Thoracic aorta (tissue), 2 donors: ENCODE measurements at places on chromosomes 6 and 20. TPM values are rescaled to one million over a fixed set of nuclear protein-coding genes. Genes with fewer than 3 reads are reported as not detected.

DNA sequence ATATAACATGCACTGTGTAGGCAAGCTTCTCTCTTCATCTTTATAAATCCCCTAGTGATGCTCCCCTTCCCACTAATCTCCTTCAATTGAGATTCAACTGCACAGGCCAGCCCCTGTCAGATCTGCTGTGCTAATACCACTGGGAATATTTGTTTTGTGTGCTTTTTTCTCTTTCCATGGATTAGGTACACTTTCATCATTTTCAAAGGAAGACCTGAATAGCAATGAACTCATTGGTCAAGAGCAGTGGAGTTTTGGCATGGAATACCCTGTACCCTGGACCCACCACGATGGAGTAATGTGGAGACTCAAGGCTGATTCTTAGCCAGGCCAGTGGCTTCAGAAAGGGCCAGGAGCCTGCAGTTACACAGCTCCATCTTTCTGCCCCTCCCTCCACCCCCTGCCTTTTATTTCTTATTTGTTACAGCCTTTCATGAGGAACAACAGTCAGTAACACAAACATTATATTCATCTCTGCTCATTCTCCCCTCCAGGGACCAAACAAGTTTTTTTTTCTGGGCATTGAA is 75.4 kb upstream of the KCNG1 start:
- no peak for DNase-seq

DNA sequence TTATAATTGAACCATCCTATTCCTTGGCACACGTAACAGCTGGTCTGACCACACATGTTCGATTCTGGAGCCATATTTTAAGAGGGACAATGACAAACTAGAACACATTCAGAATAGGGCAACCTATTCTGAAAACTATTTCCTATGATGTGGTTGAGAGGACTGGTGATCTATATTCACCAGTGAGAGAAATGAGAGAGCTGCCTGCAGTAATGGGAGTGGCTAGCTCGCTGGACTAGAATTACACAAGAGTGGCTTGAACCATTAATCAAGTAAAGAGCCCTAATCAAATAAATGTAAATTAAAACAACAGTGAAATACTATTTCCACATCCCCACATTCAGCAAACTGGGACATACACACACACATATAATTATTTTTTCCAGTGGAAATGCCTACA is 55.3 kb upstream of the LY86 start:
- DNase-seq: no peak

DNA sequence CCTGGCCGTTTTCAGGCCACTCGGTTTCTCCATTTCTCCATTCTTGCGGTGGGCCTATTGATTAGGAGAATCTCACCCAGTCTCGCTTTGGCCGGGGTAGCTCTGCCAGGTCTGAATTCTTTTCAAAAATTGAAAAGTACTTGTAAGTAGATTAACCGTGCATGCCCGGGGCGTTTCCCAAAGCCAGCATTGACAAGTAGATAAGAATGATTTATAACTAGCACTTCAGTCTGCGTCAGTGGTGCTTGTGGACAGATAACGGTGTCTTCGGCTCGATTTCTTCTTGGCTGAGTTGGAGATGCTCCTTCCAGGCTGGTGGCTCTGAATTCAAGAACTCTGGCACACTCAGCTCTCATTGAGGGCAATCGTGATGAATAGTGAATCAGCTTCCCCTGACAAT is 29.0 kb downstream of the SLC24A3 start:
- no peak for DNase-seq

DNA sequence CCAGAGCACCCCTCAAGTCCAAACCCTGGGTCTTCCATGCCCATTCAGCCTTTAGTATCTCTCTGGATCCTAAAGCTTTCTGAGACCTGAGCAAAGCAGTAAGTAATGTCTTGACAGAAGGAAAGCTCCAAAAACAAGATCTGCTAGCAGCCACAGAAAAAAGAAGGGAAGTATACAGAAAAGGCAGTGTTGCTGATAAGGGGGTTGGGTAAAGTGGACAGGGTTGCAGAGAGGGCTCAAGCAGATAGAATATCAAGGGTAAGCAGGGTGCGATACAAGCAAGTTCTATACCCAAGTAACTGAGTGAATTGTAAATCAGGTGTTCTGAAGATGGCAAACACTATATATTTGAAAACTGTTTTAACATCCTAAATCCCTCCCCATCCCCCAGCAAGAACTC is 113.4 kb upstream of the CARMIL1 start:
- DNase-seq: no peak

DNA sequence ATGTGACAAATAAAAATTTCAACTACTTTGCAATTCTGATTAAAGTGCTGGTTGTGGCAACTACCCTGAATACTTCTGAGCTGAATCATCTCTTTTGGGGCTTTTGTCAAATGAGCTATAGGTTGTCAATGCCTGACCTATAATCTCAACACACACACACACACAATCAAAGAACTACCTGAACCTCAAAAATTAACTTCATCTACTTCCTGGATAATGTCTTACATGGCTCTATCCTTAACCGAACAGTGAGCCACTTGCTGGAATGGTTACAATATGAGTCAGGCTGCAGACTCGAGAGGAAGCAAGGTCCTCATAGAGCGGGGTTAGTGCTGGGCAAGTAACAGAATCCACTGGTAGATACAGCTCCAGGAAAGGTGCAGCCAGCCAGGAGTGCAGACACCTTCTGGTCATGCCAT is 70.6 kb upstream of the DST start:
- DNase-seq: peak; percentile 35

DNA sequence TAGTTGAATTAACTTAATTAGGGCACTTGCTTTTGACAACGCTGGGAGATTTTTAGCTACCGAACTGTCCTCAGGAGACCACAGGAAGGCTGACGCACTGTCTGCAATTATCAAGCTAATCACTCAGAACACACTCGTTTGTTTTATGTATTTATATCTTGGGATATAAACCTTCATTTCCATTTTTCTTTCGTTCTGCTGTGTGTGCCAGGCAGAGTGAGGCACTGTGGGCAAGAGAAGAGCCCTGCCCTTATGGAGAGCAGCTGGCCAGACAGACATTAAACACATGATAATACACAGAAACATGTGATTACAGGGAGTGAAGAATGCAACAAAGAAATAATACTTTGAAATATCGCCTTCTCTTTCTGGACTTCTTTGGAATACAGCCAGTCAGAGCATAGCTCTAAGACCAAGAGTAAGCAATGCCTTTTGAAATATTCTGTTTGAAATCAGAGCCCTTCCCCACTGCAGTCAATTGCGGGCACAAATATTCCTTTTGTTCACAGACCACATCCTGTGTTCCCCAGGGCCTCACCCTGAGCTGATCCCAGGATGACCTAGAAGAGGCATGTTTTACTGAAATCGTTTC is 96.8 kb downstream of the ANKRD60 start:
- no peak for DNase-seq

DNA sequence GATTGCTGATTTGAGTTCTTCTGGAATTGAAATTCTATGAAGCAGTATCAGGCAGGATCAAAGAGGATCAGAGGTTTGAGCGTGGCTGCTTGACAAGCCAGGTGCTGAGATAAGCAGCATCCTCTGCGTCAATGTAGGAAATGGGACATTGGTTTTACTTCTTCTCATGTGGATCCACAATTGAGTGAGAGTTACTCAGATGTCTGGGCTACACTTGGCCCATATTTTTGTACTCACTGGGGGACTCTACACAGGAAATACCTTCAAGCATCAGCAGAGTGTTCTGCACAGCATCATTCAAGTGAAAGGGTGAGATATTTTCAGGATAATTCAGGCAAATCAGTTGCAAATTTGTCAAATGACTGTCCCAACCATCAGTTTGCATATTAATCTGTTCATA is 613.9 kb upstream of the ARID1B start:
- no peak for DNase-seq

DNA sequence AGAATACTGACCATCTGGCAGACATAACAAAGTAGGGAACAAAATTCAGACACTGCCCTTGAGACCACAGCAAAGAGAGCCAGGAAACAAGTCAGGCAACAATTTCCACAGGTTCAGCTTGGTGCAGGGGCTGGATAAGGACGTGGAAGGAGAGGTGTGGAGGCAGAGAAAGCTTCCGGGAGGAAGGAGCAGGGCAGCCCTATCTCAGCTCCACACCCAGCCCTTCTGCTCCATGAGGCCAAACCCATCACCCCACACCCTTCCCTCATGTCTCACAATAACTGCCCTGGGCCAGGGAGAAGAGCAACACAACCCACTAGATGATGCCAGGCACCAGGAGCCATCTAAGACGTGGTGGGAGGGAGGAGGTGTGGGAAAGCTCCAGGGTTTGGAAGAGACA is 5.8 kb downstream of the SNHG17 start:
- DNase-seq: no peak

DNA sequence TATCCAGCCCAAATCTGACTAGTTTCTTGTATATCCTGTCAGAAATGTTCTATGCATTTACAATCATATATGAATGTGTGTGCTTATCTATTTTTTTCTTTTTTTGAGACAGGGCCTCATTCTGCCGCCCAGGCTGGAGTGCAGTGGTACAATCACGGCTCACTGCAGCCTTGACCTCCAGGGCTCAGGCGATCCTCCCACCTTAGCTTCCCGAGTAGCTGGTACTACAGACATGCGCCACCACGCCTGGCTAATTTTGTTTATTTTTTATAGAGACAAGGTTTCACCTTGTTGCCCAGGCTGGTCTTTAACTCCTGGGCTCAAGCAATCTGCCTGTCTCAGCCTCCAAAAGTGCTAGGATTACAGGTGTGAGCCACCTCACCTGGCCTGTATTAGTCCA is 3.0 kb upstream of the RAB44 start:
- no peak for DNase-seq

DNA sequence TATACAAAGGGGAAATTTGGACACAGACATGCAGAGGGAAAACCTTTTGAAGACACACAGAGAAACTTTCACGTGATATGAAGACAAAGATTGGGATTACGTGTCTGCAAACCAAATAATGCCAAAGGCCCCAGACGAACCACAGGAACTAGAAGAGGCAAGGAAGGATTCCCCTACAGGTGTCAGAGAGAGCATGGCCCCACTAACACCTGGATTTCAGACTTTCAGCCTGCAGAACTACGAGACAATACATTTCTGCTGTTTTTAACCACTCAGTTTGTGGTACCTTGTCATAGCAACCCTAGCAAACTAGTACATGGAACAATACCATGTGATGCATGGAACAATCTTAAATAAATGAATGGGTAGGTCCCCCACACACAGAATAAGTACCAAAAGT is 341.0 kb downstream of the HDGFL1 start:
- DNase-seq: no peak

DNA sequence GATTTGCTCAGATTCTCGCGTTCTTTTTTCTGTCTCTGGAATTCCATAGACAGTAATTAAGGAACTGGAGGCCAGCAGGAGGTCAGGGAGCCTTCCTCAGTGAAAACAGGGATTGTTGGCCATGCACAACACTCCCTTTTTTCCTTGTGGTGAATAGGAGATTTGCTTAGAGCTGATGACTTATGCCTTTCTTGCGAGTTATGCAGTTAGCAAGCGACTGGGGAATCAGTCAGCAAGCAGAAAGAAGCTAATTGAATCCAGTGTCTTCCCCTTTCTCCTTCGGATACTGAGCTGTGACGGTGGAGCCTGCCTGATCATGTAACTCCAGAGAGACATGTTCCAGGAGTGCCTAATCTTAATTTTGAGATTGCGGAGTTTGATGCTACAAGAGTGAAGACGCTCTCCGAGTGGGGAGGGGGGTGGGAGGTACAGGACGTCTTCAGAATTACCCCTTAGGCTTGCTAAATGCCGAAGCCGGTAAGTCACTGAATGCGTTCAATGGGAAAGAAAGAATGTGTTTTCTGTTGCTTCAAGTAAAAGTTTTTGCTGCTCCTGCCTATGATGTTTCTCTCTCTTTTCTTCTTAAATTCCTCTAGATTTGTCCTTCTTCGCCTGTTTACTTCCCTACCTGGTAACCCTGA is 165.9 kb downstream of the SASH1 start:
- DNase-seq: no peak

DNA sequence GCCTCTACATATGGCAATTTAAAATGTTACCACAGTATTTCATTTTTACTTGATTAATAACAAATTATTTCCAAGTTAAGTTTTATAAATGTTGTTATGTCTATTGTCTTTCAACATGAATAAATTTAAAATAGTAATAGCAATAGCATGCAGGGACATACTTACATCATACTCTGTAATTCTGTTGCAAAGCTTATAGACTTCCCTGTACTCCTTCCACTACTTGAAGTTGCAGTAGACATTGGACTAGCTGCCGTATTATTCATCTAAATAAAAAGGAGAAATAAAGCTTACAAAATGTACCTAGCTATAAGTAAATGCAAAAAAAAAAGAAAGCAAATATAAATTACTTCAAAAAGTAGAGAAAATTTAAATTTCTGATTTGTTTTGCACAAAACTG is 12.7 kb downstream of the SUPT3H start:
- DNase-seq: no peak

- DNase-seq: no peak
These were observed 16.3 kb downstream of the MAP1LC3A start for GRCh38 chr20:34574861-34575260.

The GRIK2 gene
- 0.92 TPM for total RNA-seq

The VIP gene
- 0.63 TPM for total RNA-seq
